ENCODE measurements at places on chromosomes 5 and 9.

GRCh38 chr5:6740586-6741150 is 27.4 kb downstream of the TENT4A start:
- DNase-seq = no peak

- DNase-seq = no peak
Measured at GRCh38 chr9:123104807-123105206, 71.3 kb downstream of the GPR21 start.

- DNase-seq = no peak
Measured at GRCh38 chr9:91489361-91489899, 65.8 kb upstream of the NFIL3 start.

DNA sequence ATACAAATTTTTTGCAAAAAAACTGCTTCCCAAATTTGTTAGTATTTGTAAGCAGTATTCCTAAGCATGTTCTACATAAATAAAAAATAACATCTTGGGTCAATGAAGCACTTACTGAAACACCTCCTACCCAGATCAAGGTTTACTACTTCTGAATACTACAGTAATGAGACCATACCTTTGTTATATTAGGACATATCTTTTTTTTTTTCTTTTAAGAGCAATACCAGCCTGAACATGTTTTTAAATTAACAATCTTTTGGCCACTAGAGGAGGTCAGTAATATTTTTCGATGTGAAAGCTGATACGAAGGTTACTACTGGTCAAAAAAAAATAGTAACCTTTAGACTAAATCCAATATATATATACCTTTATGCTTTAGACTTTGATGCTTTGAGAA is 72.7 kb downstream of the CERT1 start:
- no peak for DNase-seq

GRCh38 chr9:38079461-38080031 is 10.5 kb upstream of the SHB start:
- DNase-seq = no peak

GRCh38 chr9:82961504-82962125 is 101.3 kb downstream of the RASEF start:
- no peak for DNase-seq

Data from activated gamma-delta T cell (primary cell).